ENCODE measurements at places on chromosomes 16 and 17.

DNA sequence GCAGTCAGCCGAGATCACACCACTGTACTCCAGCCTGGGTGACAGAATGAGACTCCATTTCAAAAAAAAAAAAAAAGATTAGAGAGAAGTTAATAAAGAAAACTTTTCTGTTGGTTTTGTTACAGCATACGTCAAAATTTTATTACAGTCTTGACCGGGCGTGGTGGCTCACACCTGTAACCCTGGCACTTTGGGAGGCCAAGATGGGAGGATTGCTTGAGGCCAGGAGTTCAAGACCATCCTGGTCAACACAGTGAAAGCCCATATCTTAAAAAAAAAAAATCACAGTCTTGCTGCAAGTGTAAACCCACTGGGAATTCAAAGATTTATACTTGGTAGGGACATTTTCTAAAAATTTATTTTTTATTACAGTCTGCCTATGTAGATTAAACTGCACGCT, 6.2 kb upstream of the POLR3E start:
- no peak for DNase-seq

DNA sequence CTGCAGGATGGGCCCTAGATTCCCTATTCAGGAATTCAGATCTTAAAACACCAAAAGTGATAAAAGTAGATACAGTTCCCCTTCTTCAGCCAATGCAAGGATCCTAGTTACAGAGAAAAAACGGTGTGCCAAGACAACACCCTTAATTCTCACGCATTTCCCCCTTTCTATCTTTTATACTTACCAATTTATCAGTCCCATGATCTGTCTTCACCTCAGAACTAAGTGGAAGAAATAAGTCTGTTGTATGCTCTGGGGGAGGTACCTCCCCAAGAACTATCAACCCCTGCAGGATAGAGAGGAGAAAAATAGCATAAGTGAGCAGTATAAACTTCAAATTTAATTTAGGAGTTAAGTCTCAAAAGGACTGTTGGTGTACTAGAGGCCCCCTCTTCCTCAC, 83.2 kb downstream of the STH start:
- DNase-seq: no peak

DNA sequence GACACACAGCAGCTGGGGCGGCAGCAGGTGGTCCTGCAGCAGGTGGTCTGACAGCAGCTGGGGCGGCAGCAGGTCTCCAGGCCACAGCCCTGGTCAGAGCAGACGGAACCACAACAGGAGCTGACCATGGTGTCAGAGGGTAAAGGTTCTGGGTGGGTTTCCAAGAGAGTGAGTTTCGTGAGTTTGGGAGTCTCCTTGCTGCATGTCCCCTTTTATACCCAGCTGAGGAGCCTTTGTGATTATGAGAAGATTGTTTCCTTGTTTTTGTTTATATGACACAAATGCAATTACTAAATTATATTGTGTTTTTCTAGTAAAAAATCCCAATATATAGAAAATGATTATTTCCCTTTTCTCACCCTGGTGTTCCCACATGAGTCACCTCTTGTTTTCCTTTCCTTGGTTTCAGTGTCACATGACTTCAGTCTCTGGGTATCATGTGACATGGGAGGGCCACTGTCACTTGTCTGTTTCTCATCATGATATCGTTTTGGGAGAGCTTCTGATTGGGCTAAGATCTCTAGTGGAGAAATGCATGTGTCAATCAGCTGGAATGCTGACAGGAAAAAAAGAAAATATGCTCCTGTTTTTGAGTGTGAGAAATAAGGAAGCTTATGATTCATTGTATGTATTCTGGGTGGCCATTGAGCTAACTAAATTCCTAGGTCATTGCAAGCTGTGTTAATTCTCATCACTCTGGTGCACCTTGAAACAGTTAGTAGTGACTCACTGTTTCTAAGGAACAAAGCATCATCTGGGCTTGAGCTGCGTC, at the start of gene KRTAP4-6:
Gene KRTAP4-6 (minus strand): TSS at position 185 of the 772 bp plus-strand sequence. CDS start 57 bp downstream, at position 128.
- DNase-seq: no peak

- DNase-seq: no peak
Observed at GRCh38 chr17:73972901-73973300, 230.6 kb upstream of the RPL38 start.

- DNase-seq: no peak
Observed at GRCh38 chr16:83200005-83200779, 573.4 kb downstream of the CDH13 start.

GRCh38 chr16:56632156-56632847, at the start of gene MT1M:
MT1M (plus strand) TSS chr16:56632659; CDS start chr16:56632732, 73 bp downstream.
- no peak for DNase-seq

DNA sequence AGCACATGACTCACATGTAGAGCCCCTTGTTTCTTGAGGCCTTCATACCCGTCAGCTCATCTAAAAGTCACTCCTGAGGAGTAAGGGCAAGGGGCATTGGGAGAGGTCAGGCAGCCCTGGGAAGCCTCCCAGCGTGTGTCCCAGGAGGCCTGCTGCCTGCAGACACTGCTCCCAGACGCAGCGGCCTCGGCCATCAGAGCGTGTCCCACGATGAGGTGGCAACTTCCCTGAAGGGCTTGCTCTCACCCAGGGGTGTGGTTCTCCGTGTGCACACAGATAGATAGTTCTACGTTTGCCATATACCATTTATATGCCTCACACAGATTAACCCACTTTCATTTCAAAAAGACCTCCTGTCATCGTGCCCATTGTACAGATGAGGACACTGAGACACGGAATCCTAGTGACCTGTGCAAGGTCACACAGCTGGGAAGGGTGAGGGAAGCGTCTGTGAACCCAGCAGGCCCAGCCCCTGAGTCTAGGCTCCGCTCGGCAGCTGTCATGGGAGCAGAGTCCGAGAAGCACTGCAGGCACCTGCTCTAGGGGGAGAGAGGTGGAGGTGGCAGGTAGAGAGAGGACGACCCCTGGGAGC, 8.3 kb downstream of the TUBB3 start:
- no peak for DNase-seq

DNA sequence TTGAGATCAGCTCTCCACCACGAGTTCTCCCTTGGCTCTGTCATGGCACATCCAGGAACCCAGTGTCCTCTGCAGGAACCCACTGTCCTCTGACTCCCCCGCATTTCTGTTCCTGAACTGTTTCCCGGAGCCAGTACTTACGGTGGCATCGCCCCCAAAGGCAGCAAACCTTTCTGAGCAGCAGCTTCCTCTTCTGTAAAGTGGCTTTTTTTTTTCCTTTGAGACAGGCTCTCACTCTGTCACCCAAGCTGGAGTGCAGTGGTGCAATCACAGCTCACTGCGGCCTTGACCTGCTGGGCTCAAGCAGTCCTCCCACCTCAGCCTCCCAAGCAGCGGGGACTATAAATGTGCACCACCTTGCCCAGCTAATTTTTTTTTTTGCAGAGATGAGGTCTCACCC, 32.2 kb downstream of the NAGPA start:
- DNase-seq: no peak

DNA sequence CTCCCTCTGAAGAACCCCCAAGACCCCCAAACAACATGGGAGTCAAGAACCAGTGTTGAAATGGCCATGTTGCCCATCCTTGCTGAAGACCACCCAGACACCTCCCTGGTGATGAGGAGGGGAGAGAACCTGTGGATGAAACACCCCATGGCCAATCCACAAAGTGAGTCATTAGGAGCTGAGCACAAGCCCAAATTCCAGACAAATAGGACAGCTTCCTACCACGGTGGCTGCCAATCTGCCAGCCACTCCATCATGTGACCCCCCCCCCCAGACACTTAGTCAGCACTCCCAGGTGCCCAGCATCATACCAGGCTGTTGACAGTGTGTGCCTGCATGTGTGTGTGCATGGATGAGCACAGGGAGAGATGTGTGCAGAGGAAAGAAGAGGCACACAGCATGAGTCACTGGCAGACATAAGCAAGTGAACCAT, 26.4 kb upstream of the RPL38 start:
- DNase-seq: no peak
